ENCODE measurements at places on chromosomes 5 and 9. TPM values are rescaled to one million over a fixed set of nuclear protein-coding genes. Genes with fewer than 3 reads are reported as not detected.
A peak's percentile ranks its signal among the peaks of the same experiment; 100 is the strongest.

DNA sequence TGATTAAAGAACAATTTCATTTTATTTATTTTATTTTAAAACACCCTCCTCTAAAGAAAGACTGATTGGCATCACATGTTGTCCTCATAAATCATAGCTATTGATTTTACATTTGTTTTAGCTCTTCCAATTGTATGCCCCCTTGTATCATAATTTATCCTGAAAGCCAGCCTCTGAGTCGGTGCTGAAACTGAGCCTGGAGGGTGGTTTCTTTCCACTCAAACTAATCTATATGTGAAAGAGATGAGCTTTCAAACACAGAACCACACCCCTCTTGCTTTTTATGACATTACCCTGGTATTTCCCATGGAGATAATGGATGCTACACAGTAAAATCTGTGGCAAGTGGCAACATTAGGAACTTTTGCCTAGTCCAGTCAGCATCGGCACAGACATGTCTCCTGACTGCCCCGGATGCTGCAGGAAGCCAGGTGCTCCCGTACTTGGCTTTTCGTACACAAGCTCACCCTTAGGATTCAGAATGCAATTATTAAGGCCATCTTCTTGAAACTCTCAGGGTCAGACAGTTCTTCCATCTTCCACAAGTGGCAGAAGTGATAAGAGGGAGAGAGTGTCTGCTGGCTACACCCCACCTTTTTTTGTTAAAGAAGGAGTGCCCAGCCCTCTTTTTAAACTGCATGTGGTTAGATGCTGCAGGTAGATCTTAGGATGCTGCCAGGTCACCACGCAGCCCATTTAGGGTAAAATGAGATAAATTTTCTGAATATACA, 91.1 kb downstream of the SNCAIP start:
- H3K4me1 ChIP-seq, result no peaks in the 10 kb centered on the region
- H3K36me3 ChIP-seq, result no peaks in the 10 kb centered on the region
- no peak for DNase-seq

DNA sequence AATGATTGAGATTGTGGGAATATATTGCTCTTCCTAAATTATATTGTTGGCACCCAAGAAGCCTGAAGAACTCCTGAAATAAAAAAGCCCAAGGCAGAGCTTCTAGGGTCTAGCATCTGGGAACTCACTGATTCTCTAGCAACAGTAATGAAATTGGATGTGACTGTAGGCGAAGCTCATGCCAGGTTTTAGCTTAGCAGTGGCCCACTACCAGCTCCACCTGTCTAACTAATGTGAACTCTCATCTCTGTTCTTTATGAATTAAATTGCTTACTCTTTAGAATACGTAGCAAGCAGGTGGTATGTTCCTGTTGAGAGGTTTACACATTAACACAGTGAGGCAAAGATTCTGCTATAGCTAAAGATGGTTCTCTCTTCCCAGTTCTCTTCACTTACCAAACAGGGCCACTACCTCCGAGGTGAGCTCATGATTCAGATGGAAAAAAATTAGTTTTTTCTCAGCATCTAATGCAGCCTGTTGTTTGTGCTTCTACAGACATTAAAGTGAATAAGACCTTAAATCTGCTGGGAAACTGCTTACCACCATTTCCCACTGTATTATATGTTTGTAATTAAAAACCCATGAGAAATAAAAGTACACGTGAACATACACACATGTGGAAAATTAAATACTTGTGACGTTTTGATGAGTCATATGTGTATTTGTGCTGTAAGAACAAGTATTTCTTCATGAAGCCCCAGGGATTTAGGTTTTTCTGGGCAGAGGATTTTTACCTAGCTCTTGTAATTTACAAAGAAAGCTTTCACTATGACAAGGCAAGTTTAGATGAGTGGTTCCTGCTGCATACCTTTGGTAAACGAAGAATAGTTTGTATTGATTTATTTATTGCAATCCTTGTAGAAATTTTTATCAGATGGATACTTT, 360.1 kb downstream of the KDM4C start:
- no peak overlapping the region for H3K27ac ChIP-seq
- no peaks in the 10 kb centered on the region for H3K36me3 ChIP-seq
- no peaks in the 10 kb centered on the region for H3K27me3 ChIP-seq
- no peak overlapping the region for H3K4me3 ChIP-seq

DNA sequence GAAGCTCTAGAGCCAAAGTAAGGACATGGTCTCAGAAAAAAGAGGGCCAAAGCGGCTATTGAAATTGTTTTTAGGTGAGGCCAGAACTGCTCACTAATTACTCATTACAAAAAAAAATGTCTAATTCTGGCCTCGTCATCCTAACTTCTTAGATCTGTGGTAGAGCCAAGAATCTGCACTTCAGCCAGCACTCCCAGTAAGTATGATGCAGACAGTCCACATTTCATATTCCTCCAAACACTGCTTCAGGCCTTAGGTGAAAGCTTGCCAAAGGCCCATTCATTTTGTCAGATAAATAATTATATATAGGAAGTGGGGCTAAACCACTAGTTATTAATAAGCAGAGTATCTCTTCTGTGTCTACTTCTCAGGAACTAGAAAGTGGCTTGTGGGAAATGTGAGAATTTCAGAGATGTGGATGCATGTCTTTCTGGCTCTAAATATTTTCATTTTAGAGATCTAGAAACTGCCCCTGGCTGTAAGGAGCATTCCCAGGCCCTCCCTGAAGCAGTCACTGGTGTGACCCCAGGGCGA, 554.0 kb downstream of the TLE4 start:
- no peak overlapping the region for H3K4me3 ChIP-seq
- H3K27me3 ChIP-seq, result no peaks in the 10 kb centered on the region
- no peaks in the 10 kb centered on the region for H3K36me3 ChIP-seq
- DNase-seq, result no peak
- no peak overlapping the region for H3K27ac ChIP-seq

DNA sequence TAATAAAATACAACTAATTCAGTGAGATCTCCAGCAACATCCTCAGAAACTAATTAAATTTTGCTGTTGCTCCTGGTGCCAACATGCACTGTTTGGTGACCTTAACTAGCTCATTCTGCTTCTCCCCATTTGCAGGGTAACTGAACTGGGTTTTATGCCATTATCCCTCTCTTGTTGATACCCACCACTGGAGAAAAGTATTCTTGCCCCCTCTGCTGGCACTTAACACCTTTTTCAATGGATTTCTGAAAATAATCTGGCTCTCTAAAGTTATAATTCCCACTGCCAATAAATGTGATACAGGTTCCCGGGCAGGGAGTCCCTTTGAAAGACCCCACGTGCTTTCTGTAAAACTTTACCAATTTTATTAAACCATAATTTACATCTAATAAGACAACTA, 394.3 kb downstream of the OSTF1 start:
- H3K4me1 ChIP-seq, result no peaks in the 10 kb centered on the region
- no peaks in the 10 kb centered on the region for H3K27me3 ChIP-seq
- no peaks in the 10 kb centered on the region for H3K36me3 ChIP-seq
- no peak overlapping the region for H3K4me3 ChIP-seq
- H3K27ac ChIP-seq, result no peak overlapping the region
- DNase-seq, result no peak

- no peak overlapping the region for H3K27ac ChIP-seq
- H3K36me3 ChIP-seq, result no peaks in the 10 kb centered on the region
- H3K4me1 ChIP-seq, result peaks cover 3% of the 10 kb centered on the region
- H3K4me3 ChIP-seq, result no peak overlapping the region
- DNase-seq, result no peak
- no peaks in the 10 kb centered on the region for H3K27me3 ChIP-seq
These were observed 1570.0 kb upstream of the NUDT12 start for GRCh38 chr5:105132581-105132980.

DNA sequence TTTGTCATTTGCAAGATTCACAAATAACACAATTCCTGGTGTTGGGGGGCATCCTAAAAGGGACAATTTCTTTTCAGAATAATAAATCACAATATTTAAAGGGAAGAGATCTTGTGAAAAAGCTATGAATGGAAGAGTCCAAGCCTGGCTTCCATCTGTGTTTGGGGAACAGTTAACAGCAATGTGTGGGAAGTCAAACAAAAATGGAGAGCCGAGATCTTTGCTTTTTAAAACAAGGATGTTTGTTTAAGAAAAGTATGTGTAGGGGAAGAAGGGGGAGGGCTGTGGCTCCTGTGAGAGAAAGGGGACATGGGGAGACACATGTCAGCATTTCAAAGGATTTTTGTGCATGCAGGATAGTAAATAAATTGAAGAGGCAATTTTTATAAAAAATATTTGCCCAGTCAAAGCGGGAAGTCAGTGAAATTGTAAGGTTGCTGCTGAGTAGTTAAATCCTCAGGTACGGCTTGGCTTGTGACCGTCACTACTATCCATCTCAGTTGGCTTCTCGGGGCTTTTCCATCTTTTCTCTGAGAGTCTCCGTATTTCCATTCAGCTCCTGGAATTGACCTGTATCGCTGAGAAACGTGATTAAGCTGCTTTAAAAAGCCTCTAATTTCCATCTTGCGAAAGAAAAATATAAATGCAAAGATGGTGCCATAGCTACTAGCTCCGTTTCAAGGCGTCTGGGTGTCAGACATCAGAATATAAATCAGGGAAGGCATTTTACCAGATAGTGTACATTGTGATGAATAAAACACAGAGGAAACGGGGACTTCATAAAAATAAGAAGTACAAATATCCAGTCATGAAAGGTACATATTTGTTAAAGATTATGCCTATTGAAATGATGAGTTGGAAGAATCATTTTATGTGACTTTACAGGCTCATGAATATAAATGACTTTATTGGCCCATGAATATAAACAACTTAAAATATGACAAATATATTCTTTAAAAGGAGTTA, 52.9 kb upstream of the VCAN start:
- H3K27ac ChIP-seq, result no peak overlapping the region
- H3K4me1 ChIP-seq, result no peaks in the 10 kb centered on the region
- no peaks in the 10 kb centered on the region for H3K36me3 ChIP-seq

DNA sequence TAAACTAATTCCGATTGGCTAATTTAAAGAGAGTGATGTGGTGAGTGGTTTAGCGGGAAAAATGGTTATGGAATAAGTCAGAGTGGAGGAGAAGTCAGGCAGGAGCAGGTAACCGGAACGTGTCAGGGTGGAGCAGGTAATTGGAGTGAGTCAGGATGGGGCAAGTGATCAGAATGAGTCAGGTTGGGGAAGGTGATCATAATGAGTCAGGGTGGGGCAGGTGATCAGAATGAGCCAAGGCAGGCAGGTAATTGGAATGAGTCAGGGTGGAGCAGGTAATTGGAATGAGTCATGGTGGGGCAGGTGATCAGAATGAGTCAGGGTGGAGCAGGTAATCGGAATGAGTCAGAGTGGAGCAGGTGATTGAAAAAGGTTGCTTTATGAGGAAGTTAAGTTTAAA, 101.4 kb downstream of the TMEM167A start:
- no peaks in the 10 kb centered on the region for H3K27me3 ChIP-seq
- H3K4me3 ChIP-seq, result no peak overlapping the region
- H3K4me1 ChIP-seq, result no peaks in the 10 kb centered on the region
- H3K27ac ChIP-seq, result no peak overlapping the region

DNA sequence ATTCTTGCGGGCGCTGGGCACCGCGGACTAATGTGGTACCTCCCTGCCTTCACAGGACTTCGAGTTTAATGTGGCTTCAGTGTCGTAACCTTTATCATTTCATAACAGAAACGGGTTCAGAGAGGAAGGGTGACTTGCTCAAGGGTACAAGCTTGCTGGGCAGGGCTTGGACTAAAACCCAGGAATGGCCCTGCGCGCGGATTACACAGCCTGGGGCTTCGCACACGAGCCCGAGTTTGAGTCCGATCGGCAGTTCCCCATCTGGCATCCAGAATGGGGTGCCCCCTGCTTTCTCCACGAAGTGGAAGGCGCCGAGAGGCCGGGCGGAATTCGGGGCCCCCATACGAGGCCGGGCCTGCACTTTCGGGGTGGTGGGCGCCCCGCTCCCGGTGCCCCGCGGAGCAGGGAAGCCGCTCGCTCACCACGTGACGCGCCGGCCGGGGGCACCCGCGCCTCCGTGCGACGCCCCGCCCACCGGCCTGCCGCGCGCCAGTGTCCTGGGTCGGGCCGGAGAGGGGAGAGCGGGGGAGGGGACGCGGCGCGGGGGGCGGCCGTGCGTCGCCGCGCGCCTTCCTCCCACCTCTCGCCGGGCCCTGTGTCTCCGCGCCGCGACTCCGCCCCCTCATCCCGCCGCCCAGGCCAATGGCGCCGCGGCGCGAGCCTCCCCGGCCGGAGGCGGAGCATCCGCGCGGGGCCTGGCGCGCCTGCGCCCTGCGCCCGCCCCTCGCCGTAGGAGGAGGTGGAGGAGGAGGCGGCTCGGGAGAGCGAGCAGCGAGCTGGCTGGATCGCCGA, at the start of gene SET:
SET (plus strand) TSS at position 722 of the 792 bp plus-strand sequence. CDS start 361 bp downstream, outside the sequence.
- H3K27ac ChIP-seq, result peak within 1 kb of the TSS; percentile 98
- DNase-seq, result peak; percentile 92
- H3K36me3 ChIP-seq, result peaks cover 4% of the 10 kb centered on the region

DNA sequence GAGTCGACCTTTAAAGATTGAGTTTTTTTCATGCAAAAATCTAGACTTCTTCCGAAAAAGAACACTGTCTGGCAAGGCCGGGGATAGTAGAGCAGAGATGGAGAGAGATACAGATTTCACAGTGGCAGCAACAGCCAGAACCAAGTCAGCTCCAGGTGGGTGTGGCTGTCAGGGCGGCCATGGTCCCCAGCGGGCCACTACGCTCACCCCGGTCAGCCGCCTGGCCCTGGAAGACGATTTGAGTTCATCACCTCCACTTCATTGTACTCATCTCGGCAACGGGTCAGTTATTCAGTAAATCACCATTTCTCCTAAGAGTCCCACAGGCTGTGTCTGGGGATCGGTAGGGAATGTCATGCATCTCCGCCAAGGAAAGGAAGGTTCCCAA, 53.0 kb downstream of the ZNF354C start:
- no peaks in the 10 kb centered on the region for H3K4me1 ChIP-seq
- no peak overlapping the region for H3K27ac ChIP-seq
- peak; percentile 30 for DNase-seq
- H3K4me3 ChIP-seq, result no peak overlapping the region

DNA sequence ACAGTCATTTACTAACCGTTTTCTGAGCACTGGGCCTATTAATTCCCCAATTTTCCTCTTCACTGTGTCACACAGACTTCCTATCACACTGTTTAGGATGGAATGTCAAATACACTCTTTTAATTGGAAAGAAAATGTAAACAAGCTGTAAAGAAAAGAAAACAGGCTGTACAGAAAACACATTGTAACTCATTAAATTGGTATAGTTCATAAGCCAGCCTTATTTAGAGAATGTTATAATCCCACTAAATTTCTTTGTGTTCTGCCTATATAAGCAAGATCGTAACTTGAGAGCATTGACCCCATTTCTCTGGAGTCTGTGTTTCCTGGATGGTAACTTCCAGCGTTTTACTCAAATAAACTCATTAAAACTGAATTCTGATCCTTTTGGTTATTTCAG, 46.5 kb downstream of the TARS1 start:
- H3K4me3 ChIP-seq, result no peak overlapping the region
- peaks cover 1% of the 10 kb centered on the region for H3K4me1 ChIP-seq
- no peak for DNase-seq
- H3K27me3 ChIP-seq, result no peaks in the 10 kb centered on the region
- no peaks in the 10 kb centered on the region for H3K36me3 ChIP-seq

The FSTL4 gene
- total RNA-seq, result not detected

The RARS1 gene
- total RNA-seq, result 42.5 TPM

The SLC2A8 gene
- total RNA-seq, result 18.7 TPM

The FAM78A gene
- 6.6 TPM for total RNA-seq

The LHX3 gene
- total RNA-seq, result not detected

The PTGES gene
- not detected for total RNA-seq

The GADD45G gene
- 20.7 TPM for total RNA-seq
